CD8-positive, alpha-beta memory T cell (primary cell): ENCODE measurements at places on chromosomes 6 and 20.

GRCh38 chr6:63677282-63677681 lies 41.7 kb downstream of the PHF3 start:
- DNase-seq, result no peak

- DNase-seq, result no peak
Measured at GRCh38 chr6:137190583-137191094, 17.2 kb upstream of the IL22RA2 start.

- DNase-seq, result no peak
Measured at GRCh38 chr6:20693466-20694063, 159.3 kb downstream of the CDKAL1 start.

- no peak for DNase-seq
Measured at GRCh38 chr6:21750575-21750974, 157.0 kb downstream of the SOX4 start.

- no peak for DNase-seq
Measured at GRCh38 chr6:2102316-2102883, 143.0 kb downstream of the GMDS start.

- DNase-seq, result no peak
Measured at GRCh38 chr20:38321959-38322598, 18.1 kb downstream of the BPI start.

- DNase-seq, result no peak
Measured at GRCh38 chr6:147126618-147127022, 77.6 kb upstream of the STXBP5 start.

- peak; percentile 38 for DNase-seq
Measured at GRCh38 chr20:63502671-63503172, 3.8 kb upstream of the EEF1A2 start.

GRCh38 chr6:109092074-109092473 lies 2.6 kb downstream of the SESN1 start:
- DNase-seq, result no peak

DNA sequence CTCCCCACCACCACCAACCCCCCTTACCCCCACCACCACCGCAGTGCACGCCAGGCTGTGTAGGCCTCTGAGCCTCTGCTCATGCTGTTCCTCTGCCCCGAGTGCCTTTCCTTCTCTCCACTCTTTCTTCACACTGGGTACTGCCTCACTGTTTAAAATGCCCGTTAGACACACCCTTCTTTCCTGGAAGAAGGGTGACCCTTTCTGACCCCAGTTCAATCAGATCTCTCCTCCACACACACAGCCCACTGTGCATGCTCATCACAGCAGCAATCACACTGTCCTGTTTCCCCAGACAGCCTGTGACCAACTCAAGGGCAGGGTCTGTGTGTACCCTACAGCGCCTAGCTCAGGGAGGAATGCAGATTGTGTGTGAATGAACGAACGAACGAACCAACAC lies 10.0 kb downstream of the TMEM74B start:
- no peak for DNase-seq

DNA sequence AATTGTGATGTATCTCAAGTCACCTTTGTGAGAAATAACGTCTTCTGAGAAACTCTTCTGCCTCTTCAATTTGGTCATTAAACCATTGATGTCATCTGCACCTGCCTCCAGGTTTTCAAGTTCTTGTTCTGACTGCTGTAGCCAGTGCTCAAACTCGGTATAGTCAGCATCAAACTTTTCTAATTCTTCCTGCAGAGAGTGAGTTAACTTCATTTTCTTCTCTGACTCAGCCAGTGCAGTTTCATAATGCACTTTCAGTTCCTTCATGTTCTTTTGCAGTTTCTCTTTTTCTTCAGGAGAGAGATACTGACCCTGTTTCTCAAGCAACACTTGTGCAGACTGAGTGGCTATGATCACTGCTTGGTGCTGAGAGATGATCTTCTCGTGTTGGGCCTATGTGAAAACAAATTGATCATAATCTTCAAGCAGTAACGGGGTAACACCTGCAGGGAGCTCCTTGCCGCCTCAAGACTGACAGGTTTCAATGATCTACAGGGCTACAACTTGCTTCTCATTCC lies 48.8 kb downstream of the DST start:
- no peak for DNase-seq

DNA sequence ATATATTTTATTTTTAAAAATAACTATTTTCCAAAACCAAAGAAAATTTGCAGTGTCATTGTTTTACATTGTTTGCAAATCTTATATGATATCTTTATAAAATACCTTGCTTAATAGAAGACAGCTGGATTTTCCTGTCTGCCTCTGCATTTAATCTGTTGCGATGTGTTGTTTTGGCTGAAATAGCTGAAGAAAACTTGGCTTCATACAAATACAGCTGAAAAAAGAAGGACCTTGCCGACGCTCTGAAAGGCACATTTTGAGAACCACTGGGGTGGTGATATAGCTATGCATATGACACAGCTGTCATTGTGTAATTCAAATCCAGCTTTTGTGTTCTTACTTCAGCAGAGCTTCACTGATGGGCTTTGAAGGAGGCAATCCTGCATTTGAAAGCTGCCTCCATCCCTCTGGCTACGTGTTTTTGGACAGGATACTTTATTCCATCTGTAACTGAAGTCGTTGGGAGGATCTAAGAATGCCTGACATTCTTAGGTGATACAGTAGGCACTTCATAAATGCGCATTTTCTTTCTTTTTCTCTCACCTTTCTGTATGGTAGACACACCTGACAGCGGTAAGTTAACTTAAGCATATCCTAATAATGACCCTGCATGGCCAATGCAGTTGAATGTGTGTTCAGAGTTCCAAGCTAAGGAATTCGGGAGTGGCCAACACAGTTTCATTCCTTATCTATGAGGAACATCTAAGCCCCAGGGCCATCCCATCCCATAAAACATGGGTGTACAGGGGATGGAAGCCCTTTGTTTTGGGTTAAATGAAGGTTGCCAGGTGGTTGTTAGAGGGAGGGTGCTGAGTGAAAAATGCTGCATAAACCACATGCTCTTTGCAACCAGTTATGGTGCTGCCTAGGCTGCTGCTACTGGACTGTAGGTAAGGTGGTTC lies 213.0 kb downstream of the TFAP2A start:
- DNase-seq, result no peak

GRCh38 chr6:45667766-45668165 lies 290.0 kb upstream of the SUPT3H start:
- no peak for DNase-seq
